ACHN (cell line): ENCODE measurements at places on chromosomes 4 and X.

GRCh38 chr4:151600432-151600831, 160.4 kb downstream of the GATB start:
- no peak for DNase-seq

- no peak for DNase-seq
Measured at GRCh38 chr4:17721496-17722355, 59.7 kb downstream of the FAM184B start.

DNA sequence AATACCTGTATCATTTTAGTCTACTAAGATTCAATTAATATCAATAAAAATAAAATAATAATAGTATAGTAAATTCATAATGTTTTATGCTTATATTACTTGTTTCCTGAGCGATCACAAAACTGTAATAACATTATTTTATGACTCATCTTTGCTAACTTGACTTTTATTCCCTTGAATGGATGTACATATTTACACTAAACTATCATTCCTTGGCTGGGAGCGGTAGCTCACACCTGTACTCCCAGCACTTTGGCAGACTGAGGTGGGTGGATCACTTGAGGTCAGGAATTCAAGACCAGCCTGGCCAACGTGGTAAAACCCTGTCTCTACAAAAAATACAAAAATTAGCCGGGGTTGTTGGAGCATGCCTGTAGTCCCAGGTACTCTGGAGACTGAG, 104.0 kb upstream of the SLC34A2 start:
- DNase-seq = no peak

DNA sequence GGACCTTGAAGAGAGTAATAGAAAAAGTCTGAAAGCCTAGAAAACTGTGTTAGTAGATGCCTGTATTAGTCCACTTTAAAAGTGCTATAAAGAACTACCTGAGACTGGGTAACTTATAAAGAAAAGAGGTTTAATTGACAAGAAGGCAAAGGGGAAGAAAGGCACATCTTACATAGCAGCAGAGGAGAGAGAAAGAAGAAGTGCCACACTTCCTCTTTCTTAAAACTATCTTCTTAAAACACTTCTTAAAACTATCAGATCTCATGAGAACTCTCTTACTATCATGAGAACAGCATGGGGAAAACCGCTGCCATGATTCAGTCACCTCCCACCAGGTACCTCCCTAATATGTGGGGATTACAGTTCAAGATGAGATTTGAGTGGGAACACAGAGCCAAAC, 18.8 kb upstream of the COL25A1 start:
- DNase-seq = no peak

DNA sequence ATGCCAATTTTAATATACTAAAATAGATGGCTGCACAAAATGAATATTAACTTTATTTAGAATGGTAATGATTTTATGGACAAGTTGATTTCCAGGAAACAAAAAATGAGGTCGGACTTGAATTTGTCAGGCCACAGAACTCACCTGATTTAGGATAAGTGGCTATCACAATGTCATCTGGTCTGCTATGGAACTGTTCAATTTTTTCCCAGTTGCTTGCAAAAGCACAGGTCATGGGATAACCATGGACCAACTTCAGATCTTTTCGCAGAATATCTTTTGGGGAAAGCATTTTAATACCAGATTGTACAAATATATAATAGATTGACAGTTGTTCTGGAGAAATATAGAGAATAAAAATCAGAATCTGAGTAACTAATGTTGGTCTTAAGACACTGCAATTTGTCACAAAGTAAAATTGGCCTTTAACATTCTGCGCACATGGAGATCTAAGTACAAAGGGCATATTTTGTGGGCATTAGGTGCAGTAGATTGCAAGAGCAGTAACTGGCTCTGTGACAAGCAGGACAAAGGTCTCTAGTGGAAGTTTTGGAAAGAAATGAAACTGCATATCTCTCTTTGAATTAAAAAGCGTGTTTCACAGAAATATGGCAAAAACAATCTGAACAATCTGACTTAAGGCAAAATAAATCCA, 5.4 kb downstream of the SULT1B1 start:
- DNase-seq = no peak

DNA sequence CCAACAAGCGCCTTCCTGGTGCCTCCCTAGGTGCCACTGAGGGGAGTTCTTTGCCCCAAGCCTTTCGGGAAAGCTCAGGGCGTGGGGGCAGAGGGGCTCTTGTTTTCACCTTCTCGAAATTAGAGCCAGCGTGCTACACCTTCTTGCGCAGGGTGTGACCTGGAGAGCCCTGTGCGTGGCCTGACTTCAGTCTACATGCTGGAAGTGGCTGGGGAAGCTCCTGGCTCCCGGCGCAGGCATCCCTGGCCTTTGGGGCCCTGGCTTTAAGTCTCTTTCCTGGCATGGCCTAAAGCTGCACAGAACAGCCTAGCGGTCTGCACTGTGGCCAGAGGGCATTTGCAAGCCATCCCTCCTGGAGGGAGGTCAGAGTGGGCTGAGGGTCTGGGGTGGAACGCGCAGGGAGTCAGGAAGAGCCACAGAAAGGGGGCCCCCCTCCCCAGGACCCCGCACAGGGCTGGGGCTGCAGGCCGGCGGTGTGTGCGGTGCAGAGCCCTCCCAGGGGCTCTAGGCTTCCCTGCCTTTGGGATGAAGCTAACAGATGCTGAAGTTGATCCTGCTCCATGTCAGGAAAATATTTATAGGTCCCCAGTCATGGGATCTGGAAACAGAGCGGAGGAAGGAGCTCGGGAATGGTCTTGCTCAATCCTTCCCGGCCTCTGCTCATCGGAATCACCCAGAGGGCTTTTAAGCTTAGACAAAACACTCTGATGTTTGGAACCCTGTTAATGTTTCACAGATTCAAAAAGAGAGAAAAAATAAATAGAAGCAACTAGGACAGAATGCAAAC, 781 bp upstream of the SPON2 start:
- no peak for DNase-seq

GRCh38 chr4:188722911-188723310, 583.7 kb downstream of the TRIML1 start:
- DNase-seq = no peak

DNA sequence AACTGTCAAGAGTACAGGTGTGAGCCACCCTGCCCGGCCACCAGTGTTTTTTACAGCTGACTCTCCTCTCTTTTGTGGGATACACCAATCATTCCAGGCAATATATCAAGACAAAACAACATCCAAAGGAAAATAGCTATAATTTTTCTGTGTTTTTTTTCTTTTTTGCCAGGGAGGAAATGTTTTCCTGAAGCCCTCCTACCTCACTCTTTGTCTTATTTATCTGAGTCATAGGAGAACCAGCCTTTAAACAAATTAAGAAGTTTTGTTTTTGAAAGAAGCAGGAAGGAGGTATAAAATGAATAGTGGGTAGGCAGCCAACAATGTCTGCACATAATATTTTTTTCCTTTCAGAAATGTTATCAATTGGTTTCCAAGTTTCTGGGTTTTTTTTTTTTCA, 493.9 kb downstream of the CCSER1 start:
- DNase-seq = no peak
